ENCODE measurements at places on chromosomes 1 and 21.
A peak's percentile ranks its signal among the peaks of the same experiment; 100 is the strongest.

- DNase-seq: no peak
Observed at GRCh38 chr1:11157394-11157793, 31.8 kb upstream of the ANGPTL7 start.

DNA sequence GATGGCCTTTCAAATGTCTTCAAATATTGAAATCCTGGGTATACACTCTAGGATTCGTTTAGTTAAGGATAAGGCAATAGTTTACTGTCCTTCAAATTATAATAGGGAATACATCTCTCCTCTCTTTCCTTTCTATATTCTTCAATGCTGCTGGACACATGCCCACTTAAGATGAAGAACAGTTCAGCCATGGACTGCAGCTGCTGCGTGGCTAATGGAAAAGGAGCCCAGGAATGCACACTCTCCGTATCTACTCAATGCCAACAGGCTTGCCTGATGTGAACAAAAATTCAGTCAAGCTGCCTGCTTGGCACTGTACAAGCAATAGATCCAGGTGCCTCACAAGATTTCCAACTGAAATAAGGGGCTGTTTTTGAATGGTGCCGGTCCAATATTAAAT is 321.2 kb upstream of the LYPLAL1 start:
- no peak for DNase-seq

GRCh38 chr1:157512036-157512969 is 40.0 kb downstream of the FCRL5 start:
- DNase-seq: no peak

GRCh38 chr1:207067665-207068064 is 14.6 kb downstream of the PFKFB2 start:
- no peak for DNase-seq

GRCh38 chr1:201016943-201017827 is 6.3 kb downstream of the KIF21B start:
- DNase-seq: no peak

DNA sequence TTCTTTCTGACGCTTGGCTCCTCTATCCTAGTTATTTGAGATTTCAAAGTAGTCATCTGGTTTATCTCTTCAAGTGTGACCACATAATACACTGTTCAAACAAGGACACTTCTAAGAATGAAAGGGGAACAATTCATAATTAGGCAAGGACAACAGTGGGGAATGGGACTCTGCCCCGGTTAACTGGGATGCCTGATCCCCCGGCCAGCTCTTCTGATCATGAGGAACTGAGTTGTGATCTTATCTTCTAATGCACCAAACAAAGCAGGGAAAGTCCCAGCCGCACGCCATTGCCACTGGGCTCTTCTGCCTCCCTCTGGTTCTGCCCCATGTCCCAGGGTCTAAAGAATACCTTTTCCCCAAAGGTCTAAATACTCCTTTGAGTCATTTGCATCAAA is 158.2 kb upstream of the IRF2BP2 start:
- no peak for DNase-seq

DNA sequence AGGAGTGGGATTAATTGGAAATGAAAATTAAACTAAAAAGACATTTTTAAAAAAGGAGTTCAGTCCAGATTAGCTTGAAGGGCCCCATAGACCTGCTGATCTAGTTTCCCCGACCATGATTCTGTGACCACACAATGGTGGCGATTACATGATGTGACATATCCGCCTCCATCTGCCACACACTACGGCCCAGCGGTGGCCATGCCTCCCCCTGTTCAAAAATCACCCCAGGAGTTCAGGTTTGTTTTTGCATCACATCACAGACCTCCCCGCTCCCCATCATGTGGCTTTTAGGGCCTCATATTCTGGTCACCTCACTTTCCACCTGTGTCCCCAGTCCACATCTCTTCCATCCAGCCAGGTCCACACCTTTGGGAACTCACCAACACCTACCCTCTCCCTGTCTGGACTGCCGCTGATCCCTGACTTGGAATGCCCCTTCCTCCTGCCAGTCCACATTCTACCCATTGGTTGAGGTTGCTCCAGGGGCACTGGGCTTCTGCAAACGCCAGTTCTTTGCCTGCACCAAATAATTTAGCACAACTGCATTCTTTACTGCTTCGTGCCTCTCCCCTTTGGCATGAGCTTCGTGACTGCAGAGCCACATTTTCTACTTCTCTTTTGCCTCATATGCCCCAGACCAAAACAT is 38.9 kb downstream of the CD247 start:
- DNase-seq: no peak

GRCh38 chr21:14699433-14700407 is 153.6 kb upstream of the SAMSN1 start:
- no peak for DNase-seq

- DNase-seq: no peak
Observed at GRCh38 chr1:207502726-207503125, 6.8 kb downstream of the CR1 start.

- DNase-seq: no peak
Observed at GRCh38 chr1:163875200-163875926, 553.6 kb downstream of the NUF2 start.

GRCh38 chr1:10549904-10550664 is 75.3 kb downstream of the PEX14 start:
- no peak for DNase-seq

DNA sequence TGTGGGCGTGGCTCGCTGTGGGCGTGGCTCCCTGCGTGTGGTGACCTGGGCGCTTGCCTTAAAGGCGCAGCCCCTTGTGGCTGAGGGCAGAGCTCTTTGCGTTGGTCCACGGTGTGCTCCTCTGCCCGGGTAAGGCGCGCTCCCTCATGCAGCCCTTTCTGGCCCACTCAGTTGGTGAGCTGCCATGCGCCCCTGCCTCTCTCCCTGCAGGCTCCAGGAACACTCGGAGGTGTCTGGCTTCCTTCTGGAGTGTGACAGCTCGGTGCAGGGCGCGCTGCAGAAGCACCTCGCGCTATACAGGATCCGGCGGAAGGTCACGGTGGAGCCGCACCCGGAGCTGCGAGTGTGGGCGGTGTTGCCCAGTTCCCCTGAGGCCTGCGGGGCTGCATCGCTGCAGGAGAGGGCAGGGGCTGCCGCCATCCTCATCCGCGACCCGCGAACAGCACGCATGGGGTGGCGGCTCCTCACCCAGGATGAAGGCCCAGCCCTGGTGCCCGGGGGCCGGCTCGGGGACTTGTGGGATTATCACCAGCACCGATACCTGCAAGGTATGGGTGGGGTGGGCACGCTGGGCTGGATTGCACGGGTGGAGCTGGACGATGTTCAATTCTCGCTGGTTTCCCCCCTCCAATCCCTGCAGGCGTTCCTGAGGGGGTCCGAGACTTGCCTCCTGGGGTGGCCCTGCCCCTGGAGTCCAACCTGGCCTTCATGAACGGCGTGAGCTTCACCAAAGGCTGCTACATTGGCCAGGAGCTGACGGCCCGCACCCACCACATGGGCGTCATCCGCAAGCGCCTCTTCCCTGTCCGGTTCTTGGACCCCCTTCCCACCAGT is 9.1 kb downstream of the IBA57 start:
- DNase-seq: peak; percentile 49
